ENCODE measurements at places on chromosomes 16 and 17.

GRCh38 chr17:42247734-42248133 is 28.5 kb downstream of the STAT5B start:
- DNase-seq, result no peak

DNA sequence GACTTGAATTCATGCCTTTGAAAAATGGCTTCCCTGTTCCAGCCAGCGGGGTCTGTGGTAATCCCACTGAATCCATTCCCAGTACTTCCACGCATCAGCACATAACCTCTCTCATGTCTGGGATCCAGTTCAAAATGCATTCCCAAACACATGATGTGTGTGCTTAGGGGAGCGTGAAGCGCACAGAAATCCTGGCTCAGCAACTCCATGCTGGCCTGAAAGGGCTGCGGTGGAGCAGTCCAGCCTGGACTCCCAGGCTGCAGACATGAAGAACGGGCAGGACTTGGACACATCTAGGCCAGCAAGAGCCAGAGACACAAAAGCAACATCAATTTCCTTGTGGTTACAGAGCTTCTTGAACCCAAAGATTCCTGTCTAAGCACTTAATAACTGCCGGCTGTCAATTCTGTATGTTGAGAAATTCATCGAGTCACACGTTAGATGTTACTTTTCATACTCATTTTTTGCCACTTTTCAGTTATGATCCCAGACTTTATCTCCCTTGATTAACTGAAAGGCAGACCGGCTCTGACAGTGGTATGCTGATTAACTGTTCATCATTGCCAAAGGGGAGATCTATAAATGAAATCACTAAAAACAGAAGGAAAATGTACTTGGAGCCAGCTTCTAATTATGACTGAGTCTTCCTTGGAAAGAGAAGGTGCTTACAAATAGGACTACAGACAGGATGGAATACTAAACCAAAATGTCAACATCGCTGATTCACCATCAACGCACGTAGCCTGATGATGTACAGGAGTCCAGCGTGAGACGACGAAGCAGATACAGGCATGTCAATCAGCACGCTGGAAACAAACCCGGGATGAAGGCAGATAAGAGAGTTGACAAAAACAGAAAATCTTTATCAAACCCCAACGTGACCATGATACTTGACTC is 23.0 kb downstream of the NSMCE1 start:
- DNase-seq, result no peak

DNA sequence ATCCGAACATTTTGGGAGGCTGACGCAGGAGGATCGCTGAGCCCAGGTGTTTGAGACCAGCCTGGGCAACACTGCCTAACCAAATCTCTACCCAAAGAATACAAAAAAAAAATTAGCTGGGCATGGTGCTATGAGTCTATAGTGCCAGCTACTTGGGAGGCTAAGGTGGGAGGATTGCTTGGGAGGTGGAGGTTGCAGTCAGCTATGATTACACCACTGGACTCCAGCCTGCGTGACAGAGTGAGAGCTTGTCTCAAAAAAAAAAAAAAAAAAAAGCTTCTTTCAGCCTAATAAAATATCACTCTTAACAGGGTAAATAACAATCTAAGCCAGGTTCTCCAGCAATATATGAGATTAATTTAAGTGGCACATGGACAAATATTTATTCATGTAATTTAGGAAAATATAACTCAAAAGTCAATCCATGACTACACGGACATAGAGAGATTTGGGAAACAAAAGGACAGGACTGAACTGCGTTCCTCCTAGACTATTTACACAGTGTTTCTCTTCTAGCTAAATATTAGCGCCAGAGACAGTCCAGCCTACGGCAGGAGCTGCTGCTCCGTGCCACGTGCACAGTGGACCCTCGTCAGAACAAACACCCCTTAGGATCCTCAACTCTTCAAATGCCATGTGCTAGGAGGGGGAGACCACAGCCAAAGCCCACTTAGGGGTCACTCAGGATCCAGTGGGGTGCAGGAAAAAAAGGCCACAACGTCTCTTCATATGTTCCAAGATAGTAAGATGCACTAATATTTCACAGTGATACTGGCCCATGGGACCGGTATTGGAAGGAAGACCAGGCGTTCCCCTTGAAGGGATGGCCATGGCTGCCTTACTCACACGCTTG is 8.7 kb downstream of the USP36 start:
- DNase-seq, result no peak

DNA sequence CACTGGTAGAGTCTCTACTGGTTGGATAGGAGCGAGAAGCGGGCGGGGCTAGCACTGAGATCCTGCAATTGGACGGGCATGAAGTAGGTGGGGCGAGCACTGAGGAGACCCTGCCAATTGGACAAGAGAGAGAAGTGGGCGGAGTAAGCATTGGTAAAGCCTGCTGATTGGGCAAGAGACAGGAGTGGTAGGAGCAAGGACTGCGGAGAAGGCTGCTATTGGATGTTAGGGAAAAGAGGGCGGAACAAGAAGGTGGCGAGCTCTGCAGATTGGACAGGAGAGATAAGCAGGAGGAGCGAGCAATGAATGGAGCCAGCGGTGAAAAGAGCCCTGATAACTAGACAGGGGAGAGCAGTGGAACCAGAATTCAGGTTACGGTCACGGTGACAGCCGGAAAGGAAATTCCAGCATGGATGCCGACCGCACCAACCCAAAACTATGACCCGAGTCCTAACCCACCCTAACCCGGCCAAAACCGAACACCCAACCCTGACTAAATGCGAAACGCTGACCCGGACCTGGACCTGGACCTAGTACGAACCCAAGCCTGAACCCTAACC is 4.8 kb downstream of the SCGB1C2 start:
- DNase-seq, result no peak

DNA sequence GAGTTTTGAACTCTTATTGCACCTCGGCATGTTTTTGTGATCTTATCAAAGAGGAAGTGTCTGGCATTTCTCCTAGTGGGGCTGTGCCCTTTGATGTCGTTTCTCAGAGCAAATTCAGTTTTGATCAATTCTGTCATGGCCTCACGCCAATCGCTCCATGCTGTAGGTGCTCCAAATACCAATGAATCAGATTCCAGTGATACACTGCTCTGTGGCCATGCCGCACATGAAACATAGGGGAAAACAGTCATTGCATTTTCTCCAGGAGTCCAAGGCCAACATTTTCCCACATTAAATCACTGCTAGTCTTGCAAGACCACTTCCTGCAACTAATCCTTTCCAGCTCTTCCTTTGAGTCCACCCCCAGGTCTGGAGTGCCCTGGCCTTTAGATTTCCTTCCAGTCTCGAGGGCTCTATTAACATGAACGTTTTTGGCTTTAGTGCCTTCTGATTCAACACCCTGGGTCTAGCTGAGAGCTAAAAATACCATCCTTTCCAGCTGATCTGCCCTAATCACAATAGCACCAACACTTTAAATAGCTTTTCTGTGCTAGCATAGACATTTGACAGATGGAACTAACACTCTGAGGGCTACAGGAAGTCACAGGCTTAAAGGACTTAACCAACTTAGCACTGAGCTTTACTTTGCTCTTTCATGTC is 18.2 kb upstream of the RASL10B start:
- DNase-seq, result no peak

- DNase-seq, result no peak
Measured at GRCh38 chr16:24731722-24732419, 2.4 kb downstream of the TNRC6A start.

GRCh38 chr16:15434425-15435215 is at the start of gene BMERB1:
BMERB1 (plus strand) TSS chr16:15434588; CDS start chr16:15434654, 66 bp downstream.
- no peak for DNase-seq
